ENCODE measurements at places on chromosomes 6 and 20.

GRCh38 chr20:1820138-1821079 lies 74.8 kb upstream of the SIRPA start:
- DNase-seq = no peak

- DNase-seq = no peak
Observed at GRCh38 chr20:51584737-51585136, 42.2 kb upstream of the NFATC2 start.

DNA sequence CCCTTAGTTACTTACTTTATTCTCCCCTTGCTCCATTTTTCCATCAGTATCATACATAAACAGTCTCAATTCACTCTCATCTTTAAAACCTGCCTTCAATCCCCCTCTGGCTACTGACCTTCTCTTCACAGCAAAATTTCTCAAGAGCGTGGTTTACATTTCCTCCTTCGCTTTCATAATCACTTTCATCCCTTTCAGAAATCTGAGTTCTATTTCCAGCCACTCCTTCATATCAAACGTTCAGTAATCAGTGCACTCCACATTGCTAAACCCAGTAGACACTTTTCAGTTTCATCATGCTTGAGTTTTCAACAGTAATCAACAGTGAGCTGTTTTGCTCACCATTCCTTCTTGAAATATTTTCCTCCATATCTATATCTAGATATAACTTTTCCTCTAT lies 176.7 kb upstream of the HSF2 start:
- no peak for DNase-seq

- DNase-seq = peak; percentile 70
Observed at GRCh38 chr20:33209789-33210188, 7.4 kb upstream of the BPIFA3 start.

GRCh38 chr6:33174784-33175183 lies 17.5 kb downstream of the COL11A2 start:
- no peak for DNase-seq

DNA sequence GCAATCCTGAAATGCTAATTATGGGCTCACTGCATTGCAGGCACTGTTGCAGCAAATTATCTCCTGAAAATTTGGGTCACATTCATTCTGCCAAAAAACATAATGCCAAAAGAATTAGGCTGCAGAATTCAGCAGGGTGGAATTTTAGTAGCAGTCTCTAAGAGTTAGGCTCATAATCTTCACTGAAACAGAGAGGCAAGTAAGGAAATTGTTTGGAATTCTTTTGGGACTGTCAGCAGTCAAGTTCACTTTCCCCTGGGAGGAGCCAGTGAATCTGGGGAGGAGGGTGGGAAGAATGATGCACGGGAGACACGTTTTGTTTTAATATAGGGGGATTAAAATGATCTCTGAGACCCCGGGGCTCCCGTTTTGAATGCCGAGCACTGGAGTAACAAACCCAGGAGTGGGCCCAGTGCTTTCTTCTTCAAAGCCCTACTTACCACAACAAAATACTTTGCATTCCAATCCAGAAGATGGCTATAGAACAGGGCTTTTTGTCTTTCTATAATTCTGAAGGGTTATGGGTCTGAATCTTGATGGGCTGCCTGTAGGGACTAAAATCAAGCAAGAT lies 44.7 kb downstream of the SOBP start:
- DNase-seq = no peak

- no peak for DNase-seq
Observed at GRCh38 chr6:109861946-109862345, 116.2 kb upstream of the GPR6 start.

DNA sequence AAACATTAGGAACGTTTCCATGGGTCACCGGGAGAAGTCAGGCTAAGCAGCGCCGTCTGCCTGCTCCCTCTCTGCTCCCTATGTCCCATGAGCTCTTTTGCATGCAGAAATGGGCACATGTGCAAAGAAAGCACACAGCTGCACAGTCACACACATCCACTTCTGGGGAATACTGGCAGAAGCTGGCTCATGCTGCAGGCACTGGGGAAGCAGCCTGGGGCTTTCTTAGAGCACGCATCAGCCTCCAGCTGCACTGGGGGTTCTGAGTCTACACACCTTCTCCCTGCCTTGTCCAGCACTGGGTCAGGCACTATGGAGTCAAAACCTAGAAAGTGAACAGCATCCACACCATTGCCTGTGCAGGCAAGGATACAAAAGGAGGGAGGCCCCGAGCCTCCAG lies 76.1 kb upstream of the FOXQ1 start:
- DNase-seq = no peak

GRCh38 chr20:45813006-45813340 lies 529 bp downstream of the UBE2C start:
- DNase-seq = no peak

DNA sequence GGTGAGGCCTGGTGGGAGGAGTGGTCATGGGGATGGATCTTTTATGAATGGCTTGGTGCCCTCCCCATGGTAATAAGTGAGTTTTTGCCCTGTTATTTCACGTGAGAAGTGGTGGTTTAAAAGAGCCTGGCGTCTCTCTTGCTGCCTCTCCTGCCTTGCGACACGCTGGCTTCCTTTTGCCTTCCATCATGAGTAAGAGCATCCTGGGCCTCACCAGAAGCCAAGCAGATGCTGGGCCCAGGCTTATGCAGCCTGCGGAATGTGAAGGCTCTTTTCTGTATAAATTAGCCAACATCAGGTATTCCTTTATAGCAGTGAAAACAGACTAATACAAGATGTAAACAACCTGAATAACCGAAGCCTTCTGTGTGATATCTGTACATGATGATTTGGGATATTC lies 27.6 kb downstream of the VTA1 start:
- DNase-seq = no peak

GRCh38 chr20:36791862-36792261 lies 18.3 kb upstream of the DSN1 start:
- no peak for DNase-seq
